AG09309 (cell line): ENCODE measurements at places on chromosomes 5 and 9.

GRCh38 chr5:159660401-159660800, 255.9 kb upstream of the ADRA1B start:
- DNase-seq, result no peak

GRCh38 chr5:62631909-62632580, 53.4 kb downstream of the LRRC70 start:
- no peak for DNase-seq

GRCh38 chr5:143435210-143435657, 31.7 kb upstream of the NR3C1 start:
- DNase-seq, result no peak

DNA sequence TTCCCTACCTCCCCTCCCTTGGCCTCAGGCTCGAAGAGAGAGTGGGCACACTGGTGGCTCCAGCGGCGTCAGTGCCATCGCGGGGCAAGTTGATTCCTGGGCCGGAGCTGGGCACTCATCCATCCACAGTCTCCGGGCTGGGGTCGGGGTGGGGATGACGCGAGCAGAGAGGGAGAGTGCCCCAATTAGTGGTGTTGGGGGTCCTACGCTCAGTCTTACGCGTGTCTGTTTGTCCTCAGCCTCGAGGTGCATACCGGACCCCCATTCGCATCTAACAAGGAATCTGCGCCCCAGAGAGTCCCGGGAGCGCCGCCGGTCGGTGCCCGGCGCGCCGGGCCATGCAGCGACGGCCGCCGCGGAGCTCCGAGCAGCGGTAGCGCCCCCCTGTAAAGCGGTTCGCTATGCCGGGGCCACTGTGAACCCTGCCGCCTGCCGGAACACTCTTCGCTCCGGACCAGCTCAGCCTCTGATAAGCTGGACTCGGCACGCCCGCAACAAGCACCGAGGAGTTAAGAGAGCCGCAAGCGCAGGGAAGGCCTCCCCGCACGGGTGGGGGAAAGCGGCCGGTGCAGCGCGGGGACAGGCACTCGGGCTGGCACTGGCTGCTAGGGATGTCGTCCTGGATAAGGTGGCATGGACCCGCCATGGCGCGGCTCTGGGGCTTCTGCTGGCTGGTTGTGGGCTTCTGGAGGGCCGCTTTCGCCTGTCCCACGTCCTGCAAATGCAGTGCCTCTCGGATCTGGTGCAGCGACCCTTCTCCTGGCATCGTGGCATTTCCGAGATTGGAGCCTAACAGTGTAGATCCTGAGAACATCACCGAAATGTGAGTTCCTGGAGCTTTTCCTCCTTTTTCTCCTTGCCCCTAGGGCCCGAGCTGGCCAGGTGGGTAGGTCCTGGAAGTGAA, 861 bp downstream of the NTRK2 start:
- DNase-seq, result no peak

GRCh38 chr5:167512111-167512510, 779.3 kb upstream of the WWC1 start:
- no peak for DNase-seq

DNA sequence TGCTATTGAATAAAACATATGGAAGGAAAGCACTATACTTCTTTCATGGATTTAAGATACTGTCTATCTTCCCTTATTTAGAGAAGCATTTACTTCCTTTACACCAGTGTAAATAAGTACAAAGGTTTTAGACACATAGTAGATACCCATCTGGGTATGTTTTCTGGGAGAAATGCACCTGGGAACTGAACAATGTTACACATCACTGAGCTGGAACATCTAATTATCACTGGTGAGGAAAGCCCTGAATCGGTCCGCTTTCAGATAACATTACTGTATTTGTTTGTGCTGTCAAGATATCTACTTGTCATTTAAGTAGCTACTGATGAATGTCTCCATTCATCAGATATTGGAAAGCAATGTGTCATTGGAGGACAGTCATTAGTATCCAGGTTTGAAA, 964.7 kb upstream of the PTPRD start:
- DNase-seq, result no peak

DNA sequence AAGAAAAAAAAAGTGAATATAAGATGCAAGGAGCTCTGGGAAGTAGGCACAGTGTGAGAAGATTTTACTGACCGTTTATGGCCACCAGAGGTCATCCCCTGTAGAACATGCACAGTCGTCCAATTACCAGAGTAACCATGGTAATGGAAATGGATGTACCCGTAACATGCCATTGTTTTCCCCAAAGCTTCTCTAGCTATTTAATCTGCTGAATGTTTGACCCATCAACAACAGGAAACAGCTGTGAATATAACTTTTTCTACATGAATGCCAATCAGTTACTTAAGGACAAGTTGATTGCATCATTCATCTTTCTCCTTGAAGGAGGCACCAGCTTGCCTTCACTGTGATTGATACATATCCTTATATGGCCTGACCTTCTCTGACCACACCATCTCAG, 1967.0 kb upstream of the CDH9 start:
- DNase-seq, result no peak

GRCh38 chr9:138038244-138038671, 160.7 kb downstream of the CACNA1B start:
- no peak for DNase-seq

DNA sequence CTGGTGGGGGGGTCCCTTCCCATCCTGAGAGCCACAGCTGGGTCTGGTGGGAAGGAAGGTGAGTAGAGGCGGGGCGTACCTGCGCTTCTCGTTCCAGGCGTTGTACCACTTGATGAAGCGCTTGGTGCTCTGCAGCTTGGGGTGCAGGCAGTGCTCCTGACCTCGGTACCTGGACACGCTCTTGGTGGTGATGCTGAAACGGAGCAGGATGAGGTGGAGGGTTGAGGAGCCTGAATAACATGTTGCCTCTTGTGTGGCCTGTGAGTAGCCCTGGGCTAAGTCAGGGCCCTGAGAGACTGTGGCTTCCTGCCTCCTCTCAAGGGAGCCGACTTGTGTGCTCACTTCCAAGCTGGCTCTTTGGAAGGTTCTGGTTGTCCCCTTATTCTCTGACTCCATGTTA, 4.3 kb downstream of the CXCL14 start:
- DNase-seq, result no peak

DNA sequence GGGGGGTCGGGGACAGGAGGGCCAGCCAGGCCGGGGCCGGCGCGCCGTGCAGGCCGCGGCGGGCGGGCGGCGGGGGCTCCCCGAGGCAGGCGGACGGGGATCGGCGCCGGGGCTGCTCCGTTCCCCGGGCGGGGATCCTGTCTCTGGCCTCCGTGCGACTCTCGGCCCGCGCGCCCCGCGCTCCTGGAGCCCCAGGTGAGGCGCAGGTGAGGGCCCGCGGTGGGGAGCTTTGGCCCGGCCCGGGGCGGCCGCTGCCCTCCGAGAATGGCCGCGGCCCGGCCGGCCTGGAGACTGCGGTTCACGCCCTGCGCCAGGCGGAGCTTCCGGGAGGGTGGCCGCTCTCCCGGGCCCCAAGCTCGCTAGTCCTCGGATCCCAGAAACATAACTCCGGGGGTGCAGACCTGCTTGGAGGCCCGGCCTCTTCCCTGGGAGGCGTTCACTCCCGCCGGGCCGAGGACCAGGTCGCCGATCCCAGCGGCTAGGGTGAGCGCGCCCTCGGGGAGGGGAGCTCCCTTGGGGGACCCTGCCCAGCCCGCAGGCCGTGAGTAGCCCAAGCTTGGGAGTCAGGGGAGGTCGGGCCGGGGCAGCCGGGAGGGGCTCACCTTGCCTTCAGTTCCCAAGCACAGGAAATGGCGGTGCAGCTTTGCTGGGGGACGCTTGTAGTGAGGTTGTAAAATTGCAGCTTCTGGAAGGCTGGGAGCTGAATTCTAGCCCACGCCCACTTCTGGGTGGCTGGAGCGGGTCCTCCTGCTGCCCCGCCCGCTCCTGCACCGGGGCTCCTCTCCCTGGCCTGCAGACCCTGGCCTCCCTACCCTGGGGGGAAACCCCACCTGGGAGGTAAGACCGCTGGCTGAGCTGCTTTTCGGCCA, 723 bp downstream of the PPP1R26 start:
- no peak for DNase-seq

DNA sequence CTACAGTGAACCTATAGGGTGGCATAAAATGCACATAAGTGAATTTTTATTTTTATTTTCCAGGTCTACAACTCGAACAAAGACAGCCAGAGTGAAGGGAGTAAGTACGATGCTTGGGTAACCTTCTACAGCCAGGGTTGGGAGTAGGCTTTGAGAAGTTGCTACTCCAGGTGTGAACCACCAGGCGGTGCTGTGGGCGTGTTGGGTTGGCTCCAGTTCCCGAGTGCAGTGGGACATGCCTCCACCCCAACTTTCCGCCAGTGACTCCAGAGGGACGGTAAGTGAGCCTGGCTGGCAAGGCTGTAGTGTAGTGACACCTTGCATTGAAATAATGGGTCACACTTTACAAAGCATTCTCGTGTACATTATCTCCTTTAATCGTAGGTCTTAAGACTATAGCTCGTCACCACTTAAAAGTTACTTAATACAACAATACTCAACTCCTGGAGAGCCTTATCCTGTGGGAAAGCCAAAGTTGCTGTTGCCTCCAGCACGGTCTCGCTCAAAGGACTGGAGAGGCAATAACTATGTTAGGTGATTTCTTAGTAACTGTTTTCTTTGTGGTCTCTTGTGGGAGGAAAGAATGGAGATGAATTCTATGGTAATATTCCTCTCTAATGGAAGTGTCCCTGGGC, 244.0 kb downstream of the ARHGAP26 start:
- DNase-seq, result no peak

- no peak for DNase-seq
Observed at GRCh38 chr9:90368241-90368640, 274.4 kb downstream of the DIRAS2 start.

DNA sequence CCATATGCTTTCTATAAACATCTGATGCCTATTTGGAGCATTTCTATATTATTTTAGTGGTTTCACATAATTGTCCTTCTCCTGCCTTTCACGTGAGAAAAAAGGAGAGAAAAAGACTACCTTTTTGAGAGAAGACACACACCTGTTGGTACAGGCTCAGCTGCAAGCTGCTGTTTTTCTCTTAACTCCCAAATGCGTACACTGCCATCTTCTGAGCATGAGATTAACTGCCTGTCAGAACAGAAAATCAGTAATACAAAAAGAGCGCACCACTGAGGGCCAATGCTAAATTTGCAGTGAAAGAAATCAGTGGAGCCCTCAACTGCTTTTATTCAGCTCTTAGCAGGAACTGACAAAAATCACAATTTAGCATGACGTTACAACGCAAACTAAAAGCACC, 54.9 kb downstream of the WDR41 start:
- DNase-seq, result no peak

- no peak for DNase-seq
Observed at GRCh38 chr9:99606957-99607356, 214.7 kb upstream of the NR4A3 start.

- DNase-seq, result no peak
Observed at GRCh38 chr9:120715389-120715924, 1.2 kb upstream of the MEGF9 start.

- DNase-seq, result no peak
Observed at GRCh38 chr9:133714606-133715294, 23.4 kb downstream of the SARDH start.

DNA sequence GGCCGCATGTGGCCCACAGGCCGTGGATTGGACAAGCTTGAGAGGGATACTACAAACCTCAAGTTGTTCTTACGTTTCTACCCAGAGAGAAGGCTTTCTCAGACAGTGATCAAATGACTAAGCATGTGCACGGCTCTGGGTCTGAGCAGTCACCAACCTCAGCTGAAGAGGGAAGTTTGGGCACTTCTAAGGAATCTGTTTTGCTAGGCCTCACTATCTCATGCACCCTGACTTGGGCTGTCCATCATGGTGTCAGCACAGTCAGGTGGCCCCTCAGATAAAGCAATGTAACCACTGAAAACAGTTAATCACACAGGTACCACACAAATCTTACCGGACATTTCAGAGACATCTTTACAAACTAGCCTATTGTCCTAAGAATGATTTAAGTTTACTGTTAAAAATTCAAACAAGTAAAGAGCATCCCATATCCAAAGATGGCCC, 24.6 kb downstream of the CSF2 start:
- no peak for DNase-seq
